ENCODE measurements at places on chromosomes 5 and 9. TPM values are rescaled to one million over a fixed set of nuclear protein-coding genes. Genes with fewer than 3 reads are reported as not detected.

DNA sequence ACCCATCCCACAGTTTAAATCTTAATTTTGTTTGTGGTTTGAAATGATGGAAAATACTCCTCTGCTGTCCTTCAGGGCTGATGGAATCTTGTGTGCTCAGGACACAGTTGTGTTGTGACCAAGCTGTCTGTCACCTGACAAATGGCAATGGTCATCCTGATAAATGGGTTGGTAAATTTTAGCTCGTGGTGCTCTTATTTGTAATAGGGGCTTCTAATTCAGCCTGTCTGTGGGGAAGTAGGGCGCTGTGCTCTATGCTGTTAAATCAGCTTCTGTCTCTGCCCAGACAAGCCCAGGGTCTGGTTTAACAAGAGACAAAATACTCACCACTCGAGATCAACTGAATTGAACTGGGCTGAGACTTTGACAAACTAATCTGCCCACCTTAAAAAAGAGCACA lies 4.5 kb downstream of the LRRTM2 start:
- H3K4me1 ChIP-seq, result peaks cover 37% of the 10 kb centered on the region
- H3K36me3 ChIP-seq, result no peaks in the 10 kb centered on the region
- no peak for DNase-seq
- no peaks in the 10 kb centered on the region for H3K27me3 ChIP-seq
- no peak overlapping the region for H3K27ac ChIP-seq

The CYLC2 gene
- total RNA-seq, result not detected

DNA sequence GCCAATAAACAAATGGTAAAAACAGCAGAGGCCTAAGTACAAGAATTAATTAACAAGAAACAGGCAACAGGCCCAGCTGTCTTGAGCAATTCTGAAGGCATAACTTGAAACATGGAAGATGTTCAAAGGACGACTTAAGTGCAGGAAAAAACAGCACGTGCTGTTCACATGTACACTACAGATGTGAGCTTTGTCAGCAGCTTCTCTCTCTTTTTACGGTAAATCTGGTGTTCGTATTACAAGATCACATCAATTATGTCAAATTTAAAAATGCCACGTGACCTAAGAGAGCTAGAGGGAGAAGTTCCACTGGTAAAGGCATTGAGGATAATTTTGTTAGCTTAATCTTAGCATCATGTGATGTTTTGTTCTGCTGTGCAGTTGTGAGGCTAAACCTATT lies 281.1 kb downstream of the PSAT1 start:
- no peak overlapping the region for H3K27ac ChIP-seq
- H3K4me3 ChIP-seq, result no peak overlapping the region
- H3K4me1 ChIP-seq, result no peaks in the 10 kb centered on the region
- H3K36me3 ChIP-seq, result no peaks in the 10 kb centered on the region

DNA sequence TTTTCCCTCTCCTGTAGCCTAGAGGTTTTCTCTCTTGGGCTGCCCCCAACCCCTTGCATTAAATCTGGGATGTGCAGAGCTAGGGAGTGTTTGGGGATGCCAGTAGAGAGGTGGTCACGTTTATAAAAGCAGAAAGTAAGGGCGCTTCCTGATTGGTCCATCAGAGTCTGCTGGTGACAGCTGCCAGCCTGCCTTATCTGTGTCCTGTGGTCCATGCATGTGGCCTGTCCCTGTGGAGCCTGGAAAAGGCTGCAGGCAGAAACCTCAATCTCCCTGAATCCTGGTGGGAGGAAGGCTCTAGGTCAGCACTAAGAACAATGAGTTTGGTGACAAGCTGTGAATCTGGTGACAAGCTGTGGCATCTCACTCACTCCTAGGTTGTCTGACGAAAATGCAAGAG lies 42.2 kb downstream of the ARHGEF37 start:
- no peaks in the 10 kb centered on the region for H3K36me3 ChIP-seq
- H3K27me3 ChIP-seq, result no peaks in the 10 kb centered on the region
- H3K27ac ChIP-seq, result no peak overlapping the region
- no peaks in the 10 kb centered on the region for H3K4me1 ChIP-seq

The PAEP gene
- total RNA-seq, result not detected

- no peak for DNase-seq
- no peak overlapping the region for H3K27ac ChIP-seq
- H3K27me3 ChIP-seq, result no peaks in the 10 kb centered on the region
- H3K4me1 ChIP-seq, result no peaks in the 10 kb centered on the region
These were observed 8.4 kb upstream of the RGS7BP start for GRCh38 chr5:64497386-64497785.

The PCDHGA10 gene
- 4.6 TPM for total RNA-seq

The ARID3C gene
- not detected for total RNA-seq

GRCh38 chr5:37174928-37175327 lies 74.2 kb downstream of the CPLANE1 start:
- no peak overlapping the region for H3K4me3 ChIP-seq
- no peak for DNase-seq
- peaks cover 70% of the 10 kb centered on the region for H3K36me3 ChIP-seq
- no peak overlapping the region for H3K27ac ChIP-seq

The SYNPO gene
- 46.3 TPM for total RNA-seq

DNA sequence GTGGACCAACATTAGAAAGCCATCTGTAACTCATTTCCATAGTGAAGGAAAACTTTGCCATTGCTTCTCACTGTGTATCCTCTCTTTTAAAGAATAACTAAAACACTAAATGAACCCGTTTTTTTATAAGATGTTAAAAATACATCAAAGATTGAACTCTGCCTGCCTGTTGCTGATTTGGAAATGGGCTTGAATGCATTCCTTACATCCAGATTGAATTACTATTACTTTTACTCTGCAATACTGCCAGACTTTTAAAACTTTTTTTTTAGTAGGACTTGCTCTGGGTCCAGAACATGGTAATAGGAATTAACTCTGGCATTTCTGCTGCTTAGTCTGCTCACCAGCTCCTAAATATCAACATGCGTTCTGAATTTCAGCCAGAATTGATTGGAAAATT lies 176.8 kb upstream of the PAPPA start:
- no peaks in the 10 kb centered on the region for H3K4me1 ChIP-seq
- no peak overlapping the region for H3K27ac ChIP-seq
- no peak overlapping the region for H3K4me3 ChIP-seq
- no peak for DNase-seq

The LEAP2 gene
- total RNA-seq, result 5.0 TPM

The LMX1B gene
- not detected for total RNA-seq

DNA sequence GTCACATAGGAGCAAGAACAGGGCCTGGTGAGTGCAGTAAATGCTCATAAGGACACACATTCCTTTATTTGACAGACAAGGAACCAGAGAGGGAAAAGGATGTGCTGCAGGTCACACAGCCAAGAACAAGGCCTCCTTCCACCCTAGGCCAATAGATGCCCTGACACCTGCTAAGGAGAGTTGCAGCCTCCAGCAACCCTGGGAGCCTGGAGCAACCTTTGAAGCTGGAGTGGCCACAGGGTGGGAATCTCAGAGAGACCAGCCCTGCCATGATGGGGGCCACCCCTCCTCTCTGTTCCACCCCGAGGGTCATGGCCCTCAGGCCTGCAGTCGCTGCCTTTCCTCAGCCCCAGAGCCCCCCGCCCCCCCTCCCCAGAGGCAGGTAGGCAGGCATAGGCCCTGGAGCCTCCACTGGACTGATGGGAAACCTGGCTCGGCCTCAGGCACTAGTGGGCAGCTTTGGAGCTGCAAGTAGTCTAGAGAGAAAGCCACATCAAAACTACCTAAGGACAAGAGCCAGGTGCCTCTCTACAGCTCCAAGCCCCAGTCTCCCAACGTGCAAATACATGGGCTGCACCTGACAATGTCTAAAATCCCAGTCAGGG lies 116.1 kb upstream of the SPOCK1 start:
- H3K27me3 ChIP-seq, result no peaks in the 10 kb centered on the region
- DNase-seq, result no peak
- H3K4me3 ChIP-seq, result no peak overlapping the region
- H3K36me3 ChIP-seq, result no peaks in the 10 kb centered on the region

Measured in spleen (tissue), 13 donors.